ENCODE measurements at places on chromosomes 12 and 14. TPM values are rescaled to one million over a fixed set of nuclear protein-coding genes. Genes with fewer than 3 reads are reported as not detected.

TMED10 gene
- total RNA-seq, result 397 TPM

KLRB1 gene
- total RNA-seq, result 0.14 TPM

GPD1 gene
- total RNA-seq, result 3.4 TPM

ARHGAP9 gene
- 3.5 TPM for total RNA-seq

DLGAP5 gene
- total RNA-seq, result 0.73 TPM

CARMIL3 gene
- 3.9 TPM for total RNA-seq
